ENCODE measurements at places on chromosomes 1 and 21.

DNA sequence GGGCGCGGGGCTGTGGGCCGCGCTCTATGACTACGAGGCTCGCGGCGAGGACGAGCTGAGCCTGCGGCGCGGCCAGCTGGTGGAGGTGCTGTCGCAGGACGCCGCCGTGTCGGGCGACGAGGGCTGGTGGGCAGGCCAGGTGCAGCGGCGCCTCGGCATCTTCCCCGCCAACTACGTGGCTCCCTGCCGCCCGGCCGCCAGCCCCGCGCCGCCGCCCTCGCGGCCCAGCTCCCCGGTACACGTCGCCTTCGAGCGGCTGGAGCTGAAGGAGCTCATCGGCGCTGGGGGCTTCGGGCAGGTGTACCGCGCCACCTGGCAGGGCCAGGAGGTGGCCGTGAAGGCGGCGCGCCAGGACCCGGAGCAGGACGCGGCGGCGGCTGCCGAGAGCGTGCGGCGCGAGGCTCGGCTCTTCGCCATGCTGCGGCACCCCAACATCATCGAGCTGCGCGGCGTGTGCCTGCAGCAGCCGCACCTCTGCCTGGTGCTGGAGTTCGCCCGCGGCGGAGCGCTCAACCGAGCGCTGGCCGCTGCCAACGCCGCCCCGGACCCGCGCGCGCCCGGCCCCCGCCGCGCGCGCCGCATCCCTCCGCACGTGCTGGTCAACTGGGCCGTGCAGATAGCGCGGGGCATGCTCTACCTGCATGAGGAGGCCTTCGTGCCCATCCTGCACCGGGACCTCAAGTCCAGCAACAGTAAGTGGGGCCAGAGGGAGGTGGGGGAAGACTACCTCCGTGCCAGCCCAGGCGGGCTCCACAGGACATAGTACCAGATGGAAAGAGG is 808 bp downstream of the MAP3K21 start:
- no peak for DNase-seq

GRCh38 chr1:202944438-202944921 is 13.6 kb downstream of the ADIPOR1 start:
- no peak for DNase-seq

DNA sequence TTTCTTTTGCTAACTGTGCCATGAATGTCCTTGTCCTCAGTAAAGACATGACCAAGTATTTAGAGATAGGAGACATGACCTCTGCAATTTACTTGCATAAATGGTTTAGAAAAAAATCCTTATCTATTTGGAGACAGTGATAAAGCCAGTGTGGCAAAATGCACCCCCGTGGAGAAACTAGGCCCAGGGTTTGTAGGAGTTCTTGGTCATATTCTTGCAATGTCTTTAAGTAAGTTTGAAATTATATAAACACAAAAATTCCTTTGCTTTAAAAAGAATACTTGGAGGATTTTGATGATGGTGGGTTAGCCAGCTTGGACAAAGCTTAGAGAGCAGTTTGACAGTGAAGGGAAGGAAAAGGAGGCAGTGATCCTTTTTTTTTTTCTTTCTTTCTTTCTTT is 101.9 kb upstream of the SLC45A1 start:
- no peak for DNase-seq

- no peak for DNase-seq
These were observed 74.6 kb upstream of the GADD45A start for GRCh38 chr1:67610450-67610849.

- DNase-seq: no peak
These were observed 5.4 kb downstream of the NRIP1 start for GRCh38 chr21:15059397-15059796.

GRCh38 chr1:230907472-230908205 is 39.3 kb upstream of the C1orf198 start:
- DNase-seq: no peak

DNA sequence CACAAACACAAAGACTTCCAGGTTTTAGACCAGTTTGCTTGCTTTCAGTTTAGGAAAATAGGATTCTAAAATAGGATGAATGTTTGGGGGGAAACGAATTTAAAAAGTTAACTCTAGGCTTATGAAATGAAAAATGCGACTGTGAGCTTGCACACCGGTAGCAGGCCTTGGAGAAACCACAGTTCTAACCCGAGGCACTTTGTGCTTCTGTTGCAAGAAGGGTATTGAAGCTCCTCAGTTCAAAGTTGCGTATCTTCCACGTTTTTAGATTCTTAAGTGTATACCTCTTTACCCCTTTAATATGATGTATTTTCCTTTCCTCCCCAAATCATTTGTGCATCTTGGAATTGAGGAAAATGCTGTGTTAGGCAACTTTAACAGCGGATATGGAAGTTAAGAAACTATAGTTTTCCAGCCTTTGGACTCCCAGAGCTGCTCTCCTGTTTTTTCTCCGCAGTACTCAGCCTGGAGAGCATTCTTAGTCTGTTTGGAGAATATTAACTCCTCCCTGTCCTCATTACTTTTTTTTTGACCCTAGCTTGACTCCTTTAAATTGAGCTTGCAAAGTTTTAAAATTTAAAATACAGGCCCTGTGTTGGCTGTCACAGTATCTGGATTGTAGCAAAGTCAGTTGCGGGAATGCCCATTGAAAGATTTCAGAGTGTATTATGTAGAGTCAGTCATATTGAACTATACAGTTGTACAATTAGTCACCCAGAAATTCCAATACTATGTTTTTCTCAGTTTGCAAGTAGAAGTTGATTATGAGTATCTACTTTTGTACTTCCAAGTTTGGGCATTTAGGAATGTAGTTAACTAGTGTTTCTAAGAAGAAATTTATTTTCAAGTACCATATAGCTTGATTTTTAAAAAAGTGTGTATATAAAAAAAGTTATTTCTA is 2.6 kb downstream of the MRPS6 start:
- no peak for DNase-seq

GRCh38 chr1:24020470-24020869 is 40.3 kb upstream of the SRSF10 start:
- no peak for DNase-seq
